ENCODE measurements at places on chromosomes 5 and 9. TPM values are rescaled to one million over a fixed set of nuclear protein-coding genes. Genes with fewer than 3 reads are reported as not detected.

FOXD4L3 gene
- total RNA-seq = not detected

SPAG8 gene
- total RNA-seq = not detected

ZDHHC11B gene
- 0.24 TPM for total RNA-seq

FST gene
- total RNA-seq = 176 TPM

KCNN2 gene
- 0.21 TPM for total RNA-seq

N4BP3 gene
- 4.8 TPM for total RNA-seq

GFI1B gene
- not detected for total RNA-seq

C9orf153 gene
- 0.48 TPM for total RNA-seq

ANKDD1B gene
- total RNA-seq = 0.72 TPM

PCAT7 gene
- under 0.01 TPM for total RNA-seq

ANKRD18A gene
- total RNA-seq = 0.48 TPM

SPRY4 gene
- 3.2 TPM for total RNA-seq

PCDHGB2 gene
- total RNA-seq = not detected

PCDHGA3 gene
- total RNA-seq = under 0.01 TPM

FREM1 gene
- not detected for total RNA-seq

FOXD1 gene
- total RNA-seq = 4.1 TPM

SPATA31E1 gene
- not detected for total RNA-seq

PPIC gene
- 47.2 TPM for total RNA-seq

CCL19 gene
- total RNA-seq = not detected

CTNND2 gene
- not detected for total RNA-seq

CDK5RAP2 gene
- total RNA-seq = 19.5 TPM

TNFSF8 gene
- total RNA-seq = not detected

ASTN2 gene
- total RNA-seq = 1.4 TPM

CCIN gene
- 1.4 TPM for total RNA-seq

MYOZ3 gene
- total RNA-seq = under 0.01 TPM

MYO10 gene
- total RNA-seq = 27.7 TPM

ADAMTS12 gene
- total RNA-seq = not detected

ANKRD55 gene
- not detected for total RNA-seq

SAXO1 gene
- not detected for total RNA-seq

SPATA31D4 gene
- not detected for total RNA-seq

SWI5 gene
- 18.8 TPM for total RNA-seq

CDH10 gene
- total RNA-seq = not detected

GABRA1 gene
- not detected for total RNA-seq

CXCL14 gene
- 1.1 TPM for total RNA-seq

PCDHGA9 gene
- total RNA-seq = 0.85 TPM

FCN2 gene
- total RNA-seq = not detected

MEIKIN gene
- not detected for total RNA-seq

LARP1 gene
- 54.1 TPM for total RNA-seq

SLC46A2 gene
- total RNA-seq = not detected

SOHLH1 gene
- not detected for total RNA-seq

KIAA0825 gene
- total RNA-seq = 1.9 TPM

SCGB3A1 gene
- total RNA-seq = 1.3 TPM
